ENCODE measurements at places on chromosomes 13 and 19.
A peak's percentile ranks its signal among the peaks of the same experiment; 100 is the strongest.

DNA sequence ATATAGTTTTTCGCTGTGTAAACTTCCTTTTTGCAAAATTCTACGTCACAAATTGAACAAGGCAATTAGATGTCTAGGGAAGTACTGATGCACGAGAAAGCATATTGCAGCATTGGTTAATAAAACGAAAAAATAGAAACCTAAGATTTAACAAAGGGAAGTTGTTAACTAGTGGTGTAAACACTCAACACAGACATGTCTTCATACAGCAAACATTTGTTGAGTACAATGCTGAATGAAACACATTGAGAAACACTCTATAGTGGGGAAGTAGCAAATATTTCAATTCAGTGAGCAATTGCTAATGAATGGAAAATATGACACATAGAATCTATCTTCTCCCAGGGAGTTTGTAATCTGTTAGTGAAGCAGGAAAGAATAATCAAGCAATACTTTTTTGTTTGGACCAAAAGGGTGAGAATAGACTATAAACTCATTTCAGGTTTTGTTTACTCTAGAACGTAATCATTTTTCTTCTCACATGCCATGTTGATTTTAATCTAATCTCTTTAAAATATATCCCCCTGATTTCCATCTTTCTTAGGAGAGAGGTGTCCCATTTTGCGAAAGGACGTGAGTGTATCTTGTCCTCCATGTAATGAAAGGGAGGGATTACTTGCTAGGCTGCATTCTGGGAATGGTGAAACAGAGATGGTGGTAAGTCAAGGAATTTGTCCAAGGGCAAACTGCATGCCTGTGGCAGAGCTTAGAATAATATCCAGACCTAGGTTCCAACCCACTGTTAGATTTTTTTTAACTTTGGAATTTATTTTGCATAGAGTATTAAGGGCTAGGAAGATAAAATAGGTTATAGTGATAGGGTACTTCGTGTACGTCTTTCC is 1.7 kb upstream of the ANKRD10 start:
- DNase-seq: no peak

GRCh38 chr13:30690282-30691188 is 44.8 kb upstream of the ALOX5AP start:
- no peak for DNase-seq

DNA sequence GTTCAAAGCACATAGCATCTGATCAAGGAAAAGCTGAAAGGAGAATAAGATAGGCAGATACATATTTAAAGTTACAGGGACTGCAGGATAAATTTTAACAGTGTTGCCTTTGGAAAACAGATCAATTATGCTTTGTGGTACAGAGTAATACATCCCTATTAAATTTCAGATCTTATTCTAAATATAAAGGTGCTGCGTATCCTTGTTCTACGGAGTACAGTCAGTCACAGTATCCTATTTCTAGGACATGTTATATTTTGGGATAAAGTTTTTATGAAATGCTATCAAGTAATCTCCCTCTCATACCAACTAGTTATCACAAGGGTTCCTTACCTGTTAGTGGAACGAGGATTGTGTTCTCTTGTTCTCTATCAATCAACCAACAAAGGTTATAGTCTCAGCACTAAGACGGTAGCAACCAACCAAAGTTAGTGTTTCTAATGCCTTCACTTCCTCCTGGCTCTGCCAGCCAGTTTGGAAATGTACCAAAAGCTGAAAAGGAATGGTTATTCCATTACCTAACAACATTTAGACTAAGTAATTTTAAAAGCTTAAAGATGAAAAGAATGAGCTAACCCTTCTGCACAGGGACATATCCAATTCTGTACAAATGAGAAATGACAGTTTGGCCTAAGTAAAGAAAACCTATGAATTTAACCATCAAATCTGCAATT is 35.2 kb downstream of the TSC22D1 start:
- DNase-seq: no peak

DNA sequence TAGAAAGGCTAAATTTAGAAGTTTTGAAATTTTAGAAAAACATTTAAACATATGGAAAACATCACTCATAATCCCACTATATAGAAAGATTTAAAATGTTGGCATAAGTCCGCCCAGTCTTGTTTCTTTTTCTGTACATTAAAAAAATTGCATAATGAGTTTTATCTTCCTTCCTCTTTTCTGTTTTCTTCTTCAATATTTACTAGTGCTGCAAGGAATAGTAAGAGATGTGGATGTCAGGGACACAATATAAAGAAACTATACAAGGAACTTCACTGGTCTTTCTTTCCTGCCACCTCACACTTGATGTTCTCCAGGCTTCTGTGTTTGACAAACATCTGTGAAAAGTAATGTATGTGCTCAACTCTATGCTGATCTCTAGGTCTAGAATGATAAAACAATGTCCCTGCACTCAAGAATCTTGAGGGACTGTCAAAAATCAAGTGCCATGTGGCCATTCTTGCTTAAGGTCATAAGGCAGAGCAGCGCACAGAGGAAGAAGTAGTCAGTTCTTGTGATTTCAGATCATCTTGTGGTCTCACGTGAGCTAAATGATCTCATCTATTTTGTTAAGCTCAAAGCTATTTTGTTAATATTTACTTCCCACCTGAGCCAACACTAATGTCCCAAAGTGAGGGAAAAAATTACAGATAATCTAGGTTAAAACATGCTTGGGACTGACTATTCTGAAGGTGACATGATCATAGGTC is 186.9 kb upstream of the OBI1 start:
- DNase-seq: no peak

GRCh38 chr19:4064149-4064495 is 2.6 kb downstream of the ZBTB7A start:
- DNase-seq: no peak

DNA sequence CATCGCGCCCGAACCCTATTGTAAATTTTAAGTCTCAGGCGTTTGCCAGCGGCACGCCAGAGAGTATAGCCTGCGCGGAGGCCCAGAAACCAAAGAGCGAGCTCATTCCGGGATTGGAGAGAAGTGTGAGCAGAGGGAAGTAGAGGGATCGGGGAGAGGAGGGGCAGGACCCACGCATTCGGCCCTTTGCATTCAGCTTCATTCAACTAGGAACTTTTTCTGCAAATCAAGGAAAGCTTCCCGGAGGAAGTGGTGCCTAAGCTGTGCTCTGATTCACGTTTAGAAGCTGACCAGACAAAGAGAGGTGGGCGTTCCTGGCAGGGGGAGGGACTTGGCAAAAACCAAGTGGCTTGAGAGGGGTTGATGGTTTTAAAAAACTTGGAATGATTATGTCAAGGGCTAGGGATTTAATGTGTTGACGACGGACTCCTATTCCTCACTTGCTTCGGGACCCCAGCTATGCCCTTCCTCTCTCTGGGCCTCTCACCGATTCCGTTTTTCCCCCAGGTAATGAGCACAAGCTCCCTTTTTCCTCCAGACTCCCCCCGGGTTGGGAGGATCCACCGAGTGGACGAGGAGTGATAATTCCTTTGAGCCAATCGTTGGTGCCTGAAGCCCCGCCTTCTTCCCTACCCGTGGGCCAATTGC is 811 bp upstream of the PRMT1 start:
- DNase-seq: no peak

GRCh38 chr13:50130123-50130946 is 115.1 kb downstream of the KCNRG start:
- peak; percentile 26 for DNase-seq

DNA sequence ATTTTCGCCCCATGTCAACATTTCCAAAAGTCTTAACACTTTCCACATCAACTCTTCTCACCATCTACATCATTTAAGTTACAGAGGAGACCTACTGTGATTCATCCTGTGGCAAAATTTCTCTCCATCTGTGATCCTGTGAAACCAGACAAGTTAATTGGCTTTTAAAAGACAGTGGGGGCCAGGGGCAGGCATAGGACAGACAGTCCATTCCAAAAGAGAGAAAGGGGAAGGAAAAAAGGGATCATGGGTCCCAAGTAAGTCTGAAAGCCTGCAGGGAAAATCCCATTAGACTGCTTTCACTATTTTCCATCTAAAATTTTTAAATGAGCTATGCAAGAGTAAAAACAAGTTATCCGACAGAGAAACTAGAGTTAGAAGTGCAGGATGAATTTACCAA is 121.0 kb downstream of the MRPL57 start:
- peak; percentile 5 for DNase-seq

- peak; percentile 14 for DNase-seq
Observed at GRCh38 chr13:23799945-23800344, 89.3 kb downstream of the MIPEP start.

DNA sequence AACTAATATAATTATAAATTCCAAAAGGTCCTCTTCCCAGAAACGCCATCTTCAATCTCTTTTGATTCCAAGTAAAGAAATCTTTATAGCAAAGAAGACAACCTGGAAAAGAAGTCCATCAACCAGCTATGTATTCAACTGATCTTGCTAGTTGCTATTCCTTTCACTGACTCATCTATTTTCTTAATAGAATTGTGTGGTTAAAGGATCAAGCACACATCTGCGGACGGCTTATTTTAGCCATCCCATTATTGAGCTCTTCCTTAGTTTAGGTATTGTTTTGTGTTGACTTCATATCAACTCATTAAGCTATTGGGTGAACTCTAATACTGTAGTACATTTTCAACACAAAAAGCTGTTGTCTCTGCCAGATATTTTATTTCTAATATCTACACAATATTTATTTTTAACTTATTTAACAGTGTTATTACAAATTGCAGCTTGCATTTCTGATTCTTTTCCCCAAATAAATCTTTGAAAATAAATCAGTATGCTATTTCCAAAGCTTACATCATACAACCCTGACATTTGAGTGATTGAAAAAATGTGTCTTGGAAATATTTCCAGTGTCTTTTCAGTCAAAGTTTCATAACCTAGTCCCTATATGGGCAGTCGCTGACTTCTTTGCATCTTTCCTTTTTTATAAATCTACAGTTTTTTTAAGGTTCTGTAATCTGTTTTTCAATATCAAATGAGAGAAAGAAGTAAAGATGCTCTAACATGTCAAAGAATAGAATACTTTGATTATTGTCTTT is 158.8 kb upstream of the SPRY2 start:
- no peak for DNase-seq

GRCh38 chr19:32813862-32814425 is 55.6 kb downstream of the SLC7A9 start:
- DNase-seq: no peak

- no peak for DNase-seq
Observed at GRCh38 chr13:99994638-99995020, 13.0 kb downstream of the ZIC2 start.

DNA sequence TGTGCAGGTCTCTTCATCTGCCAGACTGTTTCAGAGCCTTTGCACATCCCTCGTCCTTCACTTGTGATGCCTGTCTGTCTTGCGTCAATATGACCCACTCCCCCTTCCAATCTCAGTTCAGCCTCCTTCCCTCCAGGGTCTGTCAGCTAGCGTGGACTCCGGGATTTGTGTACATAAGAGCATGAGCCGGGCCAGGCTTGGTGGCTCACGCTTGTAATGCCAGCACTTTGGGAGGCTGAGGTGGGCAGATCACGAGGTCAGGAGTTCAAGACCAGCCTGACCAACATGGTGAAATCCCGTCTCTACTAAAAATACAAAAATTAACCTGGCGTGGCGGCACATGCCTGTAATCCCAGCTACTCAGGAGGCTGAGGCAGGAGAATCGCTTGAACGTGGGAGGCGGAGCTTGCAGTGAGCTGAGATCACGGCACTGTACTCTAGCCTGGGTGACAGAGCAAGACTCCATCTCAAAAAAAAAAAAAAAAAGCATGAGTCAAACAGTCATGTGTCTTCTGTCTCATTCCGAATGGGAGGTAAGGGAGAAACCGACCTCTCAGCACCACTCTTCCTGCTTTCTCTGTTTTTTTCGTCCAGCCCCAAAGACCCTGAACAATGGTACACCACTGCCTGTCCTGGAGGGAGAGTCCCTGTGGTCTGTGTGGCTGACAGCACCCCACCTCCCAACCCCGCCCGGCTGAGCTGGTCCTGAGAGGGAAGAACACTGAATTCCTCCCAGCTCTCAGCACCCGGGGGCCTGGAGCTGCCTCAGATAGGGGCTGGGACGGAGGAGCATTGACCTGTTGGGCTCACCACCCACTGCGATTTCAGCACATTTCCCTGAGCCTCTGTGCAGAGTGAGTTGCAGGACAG is 2.4 kb upstream of the SIGLEC9 start:
- peak; percentile 26 for DNase-seq

DNA sequence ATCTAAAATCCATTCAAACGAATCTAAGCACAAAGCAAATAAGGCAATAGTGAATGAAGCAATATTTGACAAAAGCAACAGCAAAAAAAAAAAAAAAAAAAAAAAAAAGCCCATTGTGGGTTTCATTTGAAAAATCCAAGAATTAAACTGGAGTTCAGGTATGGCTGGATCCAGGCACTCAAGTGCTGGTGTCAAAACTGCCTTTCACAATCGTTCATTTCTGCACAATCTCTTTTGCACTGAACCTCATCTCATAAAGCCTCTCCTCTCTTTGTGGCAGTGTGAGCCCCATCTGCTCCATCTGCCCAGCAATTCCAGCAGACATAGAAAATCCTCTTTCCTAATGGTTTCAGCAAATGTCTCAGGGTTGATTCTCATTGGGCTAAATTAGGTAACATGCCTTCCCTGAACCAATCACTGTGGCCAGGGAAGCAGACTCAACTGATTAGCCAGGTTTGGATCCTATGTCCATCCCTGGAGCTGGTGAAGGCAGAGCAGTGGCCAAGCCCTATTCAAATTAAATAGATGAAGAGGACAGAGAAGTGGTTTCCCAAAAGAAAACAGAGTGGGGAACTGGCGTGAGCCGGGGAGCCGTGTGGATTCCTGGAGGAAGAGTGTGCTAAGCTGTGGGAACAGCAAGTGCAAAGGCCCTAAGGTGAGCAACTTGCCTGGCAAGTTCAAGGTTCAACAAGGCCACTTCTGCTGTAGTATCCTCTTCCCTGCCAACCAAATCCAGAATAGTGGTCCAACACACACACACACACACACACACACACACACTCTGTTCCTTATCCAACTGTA is 1.2 kb upstream of the HIF3A start:
- no peak for DNase-seq

- no peak for DNase-seq
Observed at GRCh38 chr19:16002406-16003384, 53.9 kb downstream of the OR10H4 start.

GRCh38 chr19:49907745-49908446 is 11.2 kb upstream of the IL4I1 start:
- no peak for DNase-seq

DNA sequence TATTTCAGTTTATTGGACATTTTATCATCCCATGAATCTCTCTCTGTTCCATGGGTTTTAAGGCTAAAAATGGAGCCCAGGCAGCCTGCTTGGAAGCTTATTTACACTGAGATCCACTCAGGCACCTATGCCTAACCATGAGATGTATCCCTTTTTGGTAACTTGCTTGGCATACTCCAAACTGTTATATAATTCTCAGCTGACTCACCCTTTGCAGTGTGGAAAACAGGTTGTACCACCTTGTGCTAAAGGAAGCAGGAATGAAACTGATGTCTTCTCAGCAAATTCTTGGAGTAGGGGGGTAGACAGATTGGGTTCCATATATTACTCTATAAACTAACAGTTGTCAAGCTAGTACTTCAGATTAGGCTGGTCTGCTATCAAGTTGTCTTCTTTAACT is 483.6 kb downstream of the KLF5 start:
- no peak for DNase-seq

GRCh38 chr13:45179428-45179827 is 21.4 kb downstream of the KCTD4 start:
- DNase-seq: no peak

- DNase-seq: no peak
Observed at GRCh38 chr13:112953591-112954487, 15.2 kb upstream of the MCF2L start.

- DNase-seq: no peak
Observed at GRCh38 chr13:110424569-110425443, 117.7 kb downstream of the COL4A2 start.
